ENCODE measurements at places on chromosomes 2 and 18.

DNA sequence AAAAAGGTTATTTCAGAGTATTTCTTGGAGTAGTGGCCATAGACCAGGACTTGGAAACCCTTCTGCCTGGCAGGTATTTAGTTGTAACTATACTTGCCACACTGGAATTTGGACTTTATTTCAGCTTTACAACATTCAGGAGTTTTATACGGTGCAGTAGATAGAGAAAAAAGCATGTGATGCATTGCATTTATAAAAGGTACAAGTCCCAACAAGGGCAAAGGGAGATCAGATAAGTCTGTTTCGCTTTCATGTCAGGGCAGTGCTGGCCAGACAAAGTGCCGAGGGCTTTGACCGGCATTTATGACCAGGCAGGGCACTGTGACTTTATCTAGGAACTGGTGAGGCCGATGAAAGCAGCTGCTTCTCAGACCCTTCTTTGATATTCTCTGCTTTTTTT, 145.4 kb downstream of the RTN4 start:
- no peak for DNase-seq

GRCh38 chr2:2324119-2324518, 7.0 kb downstream of the MYT1L start:
- no peak for DNase-seq

DNA sequence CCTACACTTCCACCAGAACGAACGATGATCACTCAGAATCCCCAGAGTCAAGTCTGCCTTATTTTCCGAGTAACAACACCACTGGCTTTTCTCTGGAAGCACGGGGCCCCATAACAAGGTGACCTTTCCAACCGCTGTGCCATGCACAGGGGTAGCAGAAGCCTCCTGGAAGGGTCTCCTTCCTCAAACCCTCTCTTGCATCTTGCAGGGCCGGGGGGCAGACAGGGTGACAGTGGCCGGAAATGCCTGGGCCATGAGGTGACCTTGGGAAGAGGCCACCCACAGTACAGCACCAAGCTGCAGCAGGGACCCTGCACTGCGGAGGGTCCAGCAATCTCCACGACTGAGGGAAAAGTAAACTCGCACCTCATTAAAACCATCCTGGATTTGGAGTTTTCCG, 108.5 kb downstream of the PXDN start:
- no peak for DNase-seq

DNA sequence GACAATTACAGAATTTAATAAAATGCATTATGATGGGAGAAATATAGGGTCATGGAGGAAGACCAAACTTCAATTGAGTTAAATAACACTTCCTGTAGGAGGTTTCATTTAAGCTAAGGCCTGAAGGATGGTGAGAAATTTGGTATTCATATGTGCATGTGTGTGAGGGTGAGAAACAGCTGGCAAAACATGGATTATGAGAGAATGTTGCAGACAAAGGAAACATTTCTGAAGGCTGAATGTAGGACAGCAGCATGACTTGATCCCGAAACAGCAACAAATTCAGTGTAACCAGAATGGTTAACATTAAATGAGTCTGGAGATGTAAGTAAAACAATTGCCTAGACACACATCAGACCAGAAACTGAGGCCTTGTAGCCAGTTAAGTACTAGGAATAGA, 630.8 kb downstream of the NR4A2 start:
- no peak for DNase-seq
